ENCODE measurements at places on chromosomes 3 and 15. TPM values are rescaled to one million over a fixed set of nuclear protein-coding genes. Genes with fewer than 3 reads are reported as not detected.

Gene KNG1
- not detected for total RNA-seq

Gene LRRC34
- 5.1 TPM for total RNA-seq

Gene GOLGA8J
- total RNA-seq = not detected

Gene NECTIN3
- total RNA-seq = 52.0 TPM

Gene FSIP1
- 0.64 TPM for total RNA-seq

Gene CYP1A2
- total RNA-seq = not detected

Gene AADAC
- total RNA-seq = not detected

All from H9 (cell line).